Hepatic stellate cell (primary cell): ENCODE measurements at places on chromosomes 4 and X.
A peak's percentile ranks its signal among the peaks of the same experiment; 100 is the strongest.

- no peak for DNase-seq
Observed at GRCh38 chr4:149055624-149056023, 613.4 kb upstream of the NR3C2 start.

DNA sequence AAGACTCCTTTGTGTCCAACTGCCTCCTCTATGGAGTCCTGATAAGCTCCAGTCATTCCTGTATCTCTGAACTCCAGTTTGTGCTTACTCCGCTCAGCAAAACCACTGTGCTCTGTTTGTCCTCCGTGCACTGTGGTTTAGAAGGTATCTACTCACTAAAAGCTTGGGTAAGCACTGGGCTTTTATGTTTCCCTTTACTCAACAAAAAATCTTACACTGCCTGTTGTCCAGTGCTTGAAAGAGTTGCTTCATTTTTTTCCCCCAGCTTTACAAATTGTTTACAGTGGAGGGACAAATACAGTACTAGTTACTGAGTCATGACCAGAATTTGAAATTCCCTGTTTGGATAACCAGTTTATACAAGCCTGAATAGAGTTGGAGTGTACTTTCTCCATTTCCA, 545.3 kb upstream of the FAT1 start:
- DNase-seq = peak; percentile 16

GRCh38 chr4:777520-778262, 48.2 kb downstream of the CPLX1 start:
- no peak for DNase-seq

GRCh38 chrX:3029129-3029528, 12.1 kb upstream of the ARSF start:
- no peak for DNase-seq

DNA sequence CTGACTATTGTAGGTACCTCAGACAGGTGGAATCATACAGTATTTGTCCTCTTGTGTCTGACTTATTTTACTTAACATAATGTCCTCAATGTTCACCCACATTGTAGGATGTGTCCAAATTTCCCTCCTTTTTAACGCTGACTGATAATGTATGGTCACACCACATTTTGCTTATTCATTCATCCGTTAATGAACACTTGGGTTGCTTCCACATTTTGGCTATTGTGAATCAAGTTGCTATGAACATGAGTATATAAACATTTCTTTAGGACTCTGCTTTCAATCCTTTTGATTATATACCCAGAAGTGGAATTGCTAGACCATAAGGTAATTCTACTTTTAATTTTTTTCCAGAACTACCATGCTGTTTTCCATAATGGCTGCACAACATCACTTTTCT, 87.0 kb upstream of the NDP start:
- no peak for DNase-seq

GRCh38 chr4:25174674-25175073, 14.4 kb upstream of the SEPSECS start:
- DNase-seq = no peak

DNA sequence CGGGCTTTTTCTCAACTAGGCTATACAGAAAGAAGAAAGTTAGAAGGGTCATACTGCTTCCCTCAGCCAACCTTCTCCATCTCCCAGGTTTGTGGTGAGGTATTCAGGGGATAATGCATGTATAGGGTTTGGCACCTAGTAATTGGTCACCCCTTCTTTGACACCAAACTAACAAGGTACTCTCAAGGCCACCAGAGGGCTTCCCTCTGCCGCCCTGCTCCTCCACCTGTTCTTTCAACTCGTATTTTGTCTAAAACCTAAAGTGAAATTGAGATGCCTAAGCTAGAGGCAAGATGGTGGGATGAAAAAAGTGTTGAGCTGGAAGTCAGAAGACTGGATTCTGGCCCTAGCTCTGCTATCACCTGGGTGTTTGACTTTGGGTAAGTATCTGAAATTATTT, 22.0 kb downstream of the CT47C1 start:
- no peak for DNase-seq

GRCh38 chrX:19005909-19006308, 22.0 kb upstream of the PHKA2 start:
- no peak for DNase-seq

DNA sequence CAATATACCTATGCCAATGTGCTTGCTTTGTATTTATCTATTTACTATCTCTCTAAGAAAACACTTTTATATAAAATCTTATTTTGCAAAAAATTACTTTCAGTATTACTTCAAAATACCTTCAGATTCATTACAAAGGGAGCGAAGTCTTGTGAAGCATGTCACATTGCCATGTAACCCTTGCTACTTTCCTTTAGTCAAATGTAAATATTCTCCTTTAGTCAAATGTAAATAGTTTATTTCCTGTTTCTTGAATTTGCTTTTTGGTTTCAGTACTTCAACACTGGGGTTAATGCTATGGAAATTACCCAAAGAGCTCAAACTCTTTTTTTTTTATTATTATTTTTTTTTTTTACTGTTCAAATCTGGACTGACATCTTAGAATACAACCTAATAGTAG, 383.3 kb downstream of the GRXCR1 start:
- no peak for DNase-seq

- DNase-seq = no peak
Observed at GRCh38 chr4:55637272-55637820, 1.2 kb upstream of the NMU start.

- no peak for DNase-seq
Observed at GRCh38 chrX:123088331-123088730, 95.7 kb upstream of the GRIA3 start.

- peak; percentile 6 for DNase-seq
Observed at GRCh38 chrX:12065251-12065650, 73.0 kb upstream of the FRMPD4 start.

DNA sequence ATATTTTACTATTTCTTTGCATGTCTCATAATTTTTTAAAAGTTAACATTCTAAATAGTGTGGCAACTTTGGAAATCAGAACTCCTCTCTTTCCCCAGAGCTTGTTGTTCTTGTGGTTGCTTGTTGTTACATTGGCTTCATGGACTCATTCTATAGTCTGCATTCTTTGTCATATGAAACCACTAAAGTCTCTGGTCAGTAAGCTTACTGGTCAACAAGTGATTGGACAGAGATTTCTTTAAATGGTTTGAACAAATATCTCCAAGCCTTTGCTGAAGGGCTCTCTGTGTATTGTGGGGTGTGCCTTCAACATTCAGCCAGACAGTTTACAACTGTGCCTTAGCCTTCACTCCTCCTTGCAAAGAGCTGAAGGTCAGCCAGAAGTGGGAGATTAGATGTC, 147.2 kb downstream of the OPHN1 start:
- no peak for DNase-seq
